ENCODE measurements at places on chromosomes 6 and 20.

DNA sequence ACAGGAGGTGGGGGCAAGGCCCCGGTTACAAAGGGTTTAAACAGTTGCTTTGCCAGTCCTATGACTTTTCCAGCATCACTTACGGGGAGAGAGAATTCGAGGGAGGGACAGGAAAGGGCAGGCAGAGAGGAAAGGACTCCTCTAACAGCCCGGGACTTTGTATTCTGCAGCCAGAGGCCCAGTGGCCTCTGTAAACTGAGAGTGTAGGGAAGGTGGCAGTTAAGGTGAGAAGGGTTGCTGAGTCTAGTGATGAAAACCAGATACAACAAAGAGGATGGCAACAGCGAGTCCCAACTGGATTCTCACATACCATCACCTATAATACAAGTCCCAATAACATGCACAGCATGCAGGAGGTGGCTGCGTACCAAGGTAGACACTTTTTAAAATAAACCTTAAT lies 13.5 kb downstream of the PLAGL2 start:
- DNase-seq, result no peak

- DNase-seq, result no peak
Measured at GRCh38 chr20:4509825-4510522, 211.7 kb upstream of the PRND start.

DNA sequence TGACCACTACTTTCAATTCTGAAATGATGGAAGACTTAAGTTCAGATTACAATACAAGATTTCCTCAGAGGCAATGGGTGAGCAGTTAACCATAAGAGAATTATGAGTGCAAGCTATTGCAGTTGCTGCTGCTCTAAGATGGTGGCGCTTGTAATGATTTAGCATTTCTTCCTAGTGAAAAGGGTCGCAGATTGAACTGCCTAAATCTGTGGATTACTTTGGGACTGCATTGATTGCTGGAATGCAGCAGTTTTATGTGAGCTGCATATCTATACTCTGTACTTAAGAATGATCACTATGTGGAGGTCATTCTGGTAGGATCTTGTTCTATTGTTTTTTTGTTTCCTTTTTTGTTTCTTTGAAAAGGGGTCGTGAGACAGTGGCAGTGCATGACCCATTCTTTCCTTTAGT lies 5.3 kb downstream of the SCAF8 start:
- no peak for DNase-seq

GRCh38 chr6:78605909-78606446 lies 261.4 kb upstream of the IRAK1BP1 start:
- DNase-seq, result no peak

GRCh38 chr6:68639826-68640490 lies 4.9 kb downstream of the ADGRB3 start:
- DNase-seq, result no peak

GRCh38 chr6:51112731-51113130 lies 294.1 kb downstream of the TFAP2B start:
- DNase-seq, result no peak

DNA sequence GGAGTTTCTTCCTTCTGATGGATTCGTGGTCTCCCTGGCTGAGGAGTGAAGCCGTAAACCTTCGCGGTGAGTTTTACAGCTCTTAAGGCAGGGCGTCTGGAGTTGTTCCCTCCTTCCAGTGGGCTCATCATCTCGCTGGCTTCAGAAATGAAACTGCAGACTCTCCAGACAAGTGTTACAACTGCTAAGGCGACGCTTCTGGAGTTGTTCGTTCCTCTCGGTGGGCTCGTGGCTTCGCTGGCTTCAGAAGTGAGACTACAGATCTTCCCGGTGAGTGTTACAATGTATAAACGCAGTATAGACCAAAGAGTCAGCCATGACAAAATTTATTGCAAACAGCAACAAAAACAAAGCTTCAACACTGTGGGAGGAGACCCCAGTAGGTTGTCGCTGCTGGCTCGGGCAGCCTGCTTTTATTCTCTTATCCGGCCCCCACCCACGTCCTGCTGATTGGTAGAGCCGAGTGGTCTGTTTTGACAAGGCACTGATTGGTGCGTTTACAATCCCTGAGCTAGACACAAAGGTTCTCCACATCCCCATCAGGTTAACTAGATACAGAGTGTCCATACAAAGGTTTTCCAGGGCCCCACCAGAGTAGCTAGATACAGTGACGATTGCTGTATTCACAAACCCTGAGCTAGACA lies 113.2 kb downstream of the GPX5 start:
- no peak for DNase-seq

DNA sequence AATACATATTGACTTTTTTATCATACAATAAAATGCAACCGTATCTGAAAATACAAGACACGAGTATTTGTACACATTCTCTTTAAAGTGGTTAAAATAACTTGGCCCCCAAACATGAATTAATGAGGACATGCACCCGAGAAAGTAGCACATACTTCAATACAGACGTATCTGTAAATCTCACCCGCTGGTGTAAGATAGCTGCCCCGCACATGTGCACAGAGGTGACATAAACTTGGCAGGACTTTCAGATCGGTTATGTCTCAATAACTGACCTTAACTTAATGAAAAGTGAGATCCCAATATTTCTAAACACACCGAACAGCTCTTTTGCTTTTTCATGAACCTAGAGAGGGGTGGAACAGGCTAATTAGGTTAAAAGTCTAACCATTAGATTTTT lies 91.5 kb upstream of the RPS6KA2 start:
- DNase-seq, result no peak

- DNase-seq, result peak; percentile 1
Measured at GRCh38 chr6:153210083-153210482, 79.0 kb upstream of the RGS17 start.

DNA sequence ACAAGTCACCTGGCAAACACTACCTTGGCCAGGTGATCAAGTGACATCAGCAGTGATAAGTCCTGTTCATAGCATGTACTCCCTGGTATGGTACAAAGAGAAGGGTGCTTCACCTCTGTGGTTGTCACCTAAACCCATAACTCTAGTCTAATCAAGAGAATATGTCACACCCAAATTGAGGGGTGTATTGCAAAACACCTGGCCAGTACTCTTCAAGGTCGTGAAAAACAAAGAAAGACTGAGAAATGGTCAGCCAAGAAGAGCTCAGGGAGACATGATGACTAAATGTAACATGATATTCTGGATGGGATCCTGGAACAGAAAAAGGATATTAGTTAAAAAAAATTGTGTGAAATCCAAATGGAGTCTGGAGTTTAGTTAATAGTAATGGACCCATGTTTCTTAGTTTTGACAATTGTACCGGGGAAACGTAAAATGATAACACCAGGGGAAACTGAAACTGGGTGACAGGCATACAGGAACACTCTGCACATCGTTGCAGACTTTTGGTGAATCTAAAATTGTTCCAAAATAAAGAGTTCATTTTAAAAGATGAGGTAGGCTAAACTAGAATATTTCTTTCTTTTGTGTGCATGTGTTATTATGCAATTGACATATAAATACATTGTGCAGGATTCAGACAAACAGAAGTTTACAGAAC lies 262.0 kb downstream of the CDC5L start:
- no peak for DNase-seq

- no peak for DNase-seq
Measured at GRCh38 chr6:34247481-34248197, 1.2 kb downstream of the SMIM29 start.

DNA sequence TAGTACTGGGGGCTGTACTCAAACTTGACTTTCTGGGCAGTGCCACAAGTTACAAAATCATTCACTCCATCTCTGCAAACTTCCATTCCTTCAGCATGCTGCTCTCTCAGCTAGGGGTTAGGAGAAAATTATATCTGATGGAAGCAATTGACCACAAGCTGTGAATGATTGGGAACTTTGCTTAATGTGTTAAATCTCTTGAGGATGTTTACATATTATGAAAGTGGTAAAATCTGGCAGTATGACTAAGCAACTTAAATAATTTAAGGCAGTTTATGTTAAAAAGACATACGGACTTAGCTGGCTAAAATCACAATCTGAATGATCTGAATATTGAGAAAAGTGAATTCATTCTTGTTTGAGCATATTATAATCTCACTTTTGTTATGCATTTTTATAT lies 415.0 kb downstream of the PHF3 start:
- DNase-seq, result no peak

DNA sequence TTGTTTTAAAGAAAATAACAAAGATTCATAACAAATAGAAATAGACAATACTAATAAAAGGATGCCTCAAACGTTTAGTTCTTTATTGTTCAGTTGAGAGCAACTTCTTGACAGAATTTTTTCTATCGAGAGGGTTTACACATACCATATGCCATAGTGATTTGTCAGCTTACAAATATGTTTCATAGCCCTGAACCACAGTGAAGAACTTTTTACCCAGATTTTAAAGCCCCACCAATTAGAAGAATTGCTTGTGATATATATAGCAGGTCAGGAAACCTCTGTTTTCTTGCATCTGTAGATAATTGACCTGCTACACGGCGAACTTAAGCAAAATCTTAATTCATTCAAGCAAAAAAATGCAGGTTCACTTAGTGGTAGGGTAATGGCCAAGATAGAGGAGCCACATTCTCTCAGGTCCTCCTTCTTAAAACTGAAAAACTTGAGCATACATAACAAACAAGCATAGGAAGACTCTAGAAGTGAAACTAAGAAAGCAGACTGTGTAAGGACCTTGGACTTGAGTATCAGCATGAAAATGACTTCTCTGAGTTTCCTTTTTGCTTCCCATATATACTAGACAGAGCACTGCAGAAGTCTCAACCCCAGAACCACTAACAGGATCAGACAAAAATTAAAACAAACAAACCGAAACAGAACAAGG lies 39.5 kb downstream of the CRISP1 start:
- DNase-seq, result no peak

DNA sequence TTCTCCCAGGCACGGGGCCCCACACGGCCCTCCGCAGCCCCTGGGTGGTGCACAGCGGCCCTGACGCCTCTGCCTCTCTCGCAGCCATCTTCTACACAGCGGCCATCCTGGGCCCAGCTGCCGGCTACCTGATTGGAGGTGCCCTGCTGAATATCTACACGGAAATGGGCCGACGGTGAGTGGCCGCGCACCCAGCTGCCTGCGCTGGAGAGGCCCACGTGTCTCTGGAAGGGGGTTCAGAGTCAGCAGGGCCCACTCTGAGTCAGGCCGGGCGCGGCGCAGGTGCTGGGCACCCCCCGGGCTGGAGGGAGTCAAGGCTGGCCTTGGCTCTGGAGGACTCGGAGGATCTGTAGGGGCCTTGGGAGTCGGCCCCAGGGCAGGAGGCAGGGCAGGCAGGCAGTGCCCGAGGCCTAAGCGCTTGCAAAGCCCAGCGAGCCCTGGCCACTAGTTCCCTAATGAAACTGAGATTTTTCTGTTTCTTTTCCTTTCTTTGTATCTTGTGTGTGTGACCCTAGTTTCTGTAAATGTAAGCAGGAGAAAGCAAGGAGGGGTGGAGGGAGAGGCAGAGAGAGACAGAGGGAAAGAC lies 16.4 kb downstream of the SLCO4A1 start:
- DNase-seq, result no peak

GRCh38 chr6:105459049-105459448 lies 56.2 kb upstream of the PREP start:
- DNase-seq, result peak; percentile 44

DNA sequence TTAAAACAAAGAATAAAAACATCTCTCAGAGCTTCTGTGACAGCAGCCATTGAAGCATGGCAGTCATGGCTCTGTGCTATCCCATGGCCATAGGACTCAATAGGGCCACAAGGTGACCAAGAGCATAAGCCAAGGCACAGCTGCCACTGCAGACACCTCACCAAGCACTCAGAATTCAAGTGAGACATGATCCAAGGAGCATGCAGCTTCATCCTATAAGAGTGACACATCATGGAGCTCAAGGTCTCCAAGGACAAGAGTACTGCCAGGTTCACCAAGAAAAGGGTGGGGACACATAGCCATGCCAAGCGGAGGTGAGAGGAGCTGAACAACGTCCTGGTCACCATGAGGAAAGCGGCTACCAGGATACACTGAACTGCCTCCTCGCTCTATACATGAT lies 53.0 kb downstream of the RCAN2 start:
- no peak for DNase-seq

DNA sequence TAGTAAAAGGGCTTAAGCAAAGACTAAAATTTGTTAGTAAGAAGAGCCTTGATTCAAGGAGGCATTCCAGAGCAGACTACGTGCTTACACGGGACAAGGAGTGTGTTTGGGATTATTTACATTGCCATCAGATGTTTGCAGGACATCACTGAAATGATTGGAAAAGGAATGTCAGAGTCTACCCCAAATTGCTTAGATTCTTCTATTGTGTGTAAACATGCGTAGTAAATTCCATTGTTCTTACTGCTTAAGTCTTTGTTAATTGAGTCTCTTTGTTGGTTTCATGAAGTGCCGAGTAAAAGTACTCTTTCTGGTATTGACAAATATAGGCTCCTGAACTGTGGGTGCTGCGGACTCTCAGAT lies 60.5 kb downstream of the CD83 start:
- DNase-seq, result no peak

DNA sequence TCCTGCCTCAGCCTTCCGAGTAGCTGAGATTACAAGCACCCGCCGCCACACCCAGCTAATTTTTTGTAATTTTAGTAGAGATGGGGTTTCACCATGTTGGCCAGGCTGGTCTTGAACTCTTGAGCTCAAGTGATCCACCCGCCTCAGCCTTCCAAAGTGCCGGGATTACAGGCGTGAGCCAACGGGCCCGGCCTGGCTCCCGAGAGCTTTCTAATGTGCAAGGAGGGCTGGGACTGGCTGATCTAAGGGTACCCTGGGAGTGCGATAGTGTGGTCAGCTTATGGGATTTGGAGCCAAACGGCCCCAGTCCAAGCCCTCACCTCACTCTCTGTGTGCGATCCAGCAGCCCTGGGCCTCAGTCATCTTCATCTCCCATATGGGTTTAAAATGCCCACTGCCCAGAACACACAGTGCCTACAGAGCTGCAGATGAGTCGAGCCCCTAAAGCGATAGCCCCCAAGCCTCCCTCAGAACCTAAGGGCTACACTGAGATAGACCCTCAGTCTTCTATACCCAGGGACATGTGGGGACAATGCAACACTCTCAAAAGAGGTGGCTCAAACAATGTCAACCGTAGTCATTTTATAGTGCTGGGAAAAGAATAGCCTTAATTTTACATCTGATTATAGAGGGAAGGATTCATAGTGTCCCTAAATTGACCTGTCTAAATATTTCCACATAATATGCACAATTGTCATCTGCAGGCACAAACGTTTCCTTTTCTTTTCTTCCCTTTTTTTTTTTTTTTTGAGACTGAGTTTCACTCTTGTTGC lies 50.1 kb downstream of the SSR1 start:
- DNase-seq, result no peak

DNA sequence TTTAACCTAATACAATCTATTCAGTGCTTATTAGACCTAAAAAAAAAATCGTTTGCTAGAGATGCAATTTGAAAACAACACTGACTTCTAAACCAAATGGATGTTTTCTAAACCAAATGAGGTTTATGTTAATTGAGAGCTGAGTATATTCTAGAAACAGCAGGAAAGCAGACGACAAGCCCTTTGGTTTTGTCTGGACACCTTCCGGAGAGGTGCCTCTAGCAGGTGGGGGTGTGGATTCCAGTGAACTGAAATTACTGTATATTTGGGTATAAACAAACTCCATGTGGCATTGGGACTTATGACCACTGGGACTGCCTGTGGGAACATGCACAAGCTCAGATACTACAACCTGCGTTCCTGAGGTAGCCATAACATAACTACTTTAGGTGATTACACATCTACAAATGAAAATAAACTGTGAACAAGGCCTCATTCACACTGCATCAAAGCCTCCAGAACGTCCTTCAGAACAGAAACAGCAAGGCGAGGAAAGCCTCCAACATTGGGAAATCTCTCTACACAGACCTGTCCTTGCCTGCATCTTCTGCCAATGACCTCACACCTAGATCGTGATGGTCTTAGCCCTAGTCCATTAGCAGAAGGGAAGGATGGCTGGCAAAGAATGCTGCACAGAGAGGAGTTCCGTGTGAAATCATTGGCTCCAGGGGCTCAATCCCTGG lies 206.8 kb upstream of the FOXQ1 start:
- DNase-seq, result no peak

GRCh38 chr6:136535017-136535765 lies 15.0 kb downstream of the MAP7 start:
- no peak for DNase-seq
